ENCODE measurements at places on chromosomes 5 and 9.

DNA sequence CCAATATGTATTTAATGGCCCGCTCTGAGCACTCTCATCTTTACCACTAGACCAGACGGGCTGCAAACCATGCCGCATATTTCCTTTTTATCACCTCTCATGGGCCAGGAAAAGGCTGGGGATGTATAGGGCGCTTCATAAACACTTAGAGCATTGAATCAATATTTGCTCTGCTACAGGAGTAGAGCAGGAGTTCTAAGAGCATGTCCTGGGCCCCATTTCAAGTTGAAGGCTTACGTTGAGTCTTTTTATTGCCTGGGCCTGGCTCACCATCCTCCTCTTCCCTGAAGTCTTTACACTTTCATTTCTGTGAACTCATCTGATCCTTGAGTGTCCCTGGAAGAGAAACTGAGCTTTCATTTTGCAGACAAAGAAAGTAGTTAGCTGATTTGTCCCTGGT, 112.4 kb downstream of the FSTL4 start:
- DNase-seq: no peak

DNA sequence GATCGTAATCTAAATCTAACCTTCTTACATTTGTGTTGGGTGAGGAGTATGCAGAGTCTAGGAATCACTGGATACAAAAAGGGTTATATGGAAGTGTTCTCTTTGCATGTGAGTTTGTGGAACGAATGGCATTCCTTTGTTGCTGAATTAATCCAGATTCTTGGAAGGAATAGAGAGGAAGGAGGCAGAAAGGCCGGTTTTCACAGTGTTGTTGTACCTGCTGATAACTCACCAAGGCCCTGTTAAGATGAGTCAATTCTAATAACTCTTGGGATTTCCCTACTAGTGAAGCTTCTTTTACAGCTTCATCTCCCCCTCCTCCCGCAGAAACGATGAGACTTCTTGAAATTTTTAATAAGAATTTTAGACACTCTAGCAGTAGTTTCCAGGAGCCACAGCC, 84.0 kb downstream of the ZSWIM6 start:
- no peak for DNase-seq

DNA sequence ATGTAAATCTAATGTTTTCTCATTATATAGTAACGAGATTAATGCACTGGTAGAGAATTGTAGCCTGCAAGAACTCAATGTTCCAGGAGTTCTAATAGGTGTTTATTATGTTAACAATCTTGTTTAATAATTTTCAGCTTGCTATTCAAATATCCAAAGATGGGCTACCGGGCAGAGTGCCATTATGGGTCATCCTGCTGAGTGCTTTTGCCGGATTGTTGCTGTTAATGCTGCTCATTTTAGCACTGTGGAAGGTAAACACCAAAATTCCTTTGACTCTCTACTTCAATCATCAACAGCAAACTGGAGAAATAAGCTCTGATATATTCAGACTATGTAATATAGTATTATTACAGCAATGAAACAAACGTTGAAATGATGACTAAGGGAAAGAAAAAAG, 41.9 kb upstream of the ITGA2 start:
- no peak for DNase-seq

DNA sequence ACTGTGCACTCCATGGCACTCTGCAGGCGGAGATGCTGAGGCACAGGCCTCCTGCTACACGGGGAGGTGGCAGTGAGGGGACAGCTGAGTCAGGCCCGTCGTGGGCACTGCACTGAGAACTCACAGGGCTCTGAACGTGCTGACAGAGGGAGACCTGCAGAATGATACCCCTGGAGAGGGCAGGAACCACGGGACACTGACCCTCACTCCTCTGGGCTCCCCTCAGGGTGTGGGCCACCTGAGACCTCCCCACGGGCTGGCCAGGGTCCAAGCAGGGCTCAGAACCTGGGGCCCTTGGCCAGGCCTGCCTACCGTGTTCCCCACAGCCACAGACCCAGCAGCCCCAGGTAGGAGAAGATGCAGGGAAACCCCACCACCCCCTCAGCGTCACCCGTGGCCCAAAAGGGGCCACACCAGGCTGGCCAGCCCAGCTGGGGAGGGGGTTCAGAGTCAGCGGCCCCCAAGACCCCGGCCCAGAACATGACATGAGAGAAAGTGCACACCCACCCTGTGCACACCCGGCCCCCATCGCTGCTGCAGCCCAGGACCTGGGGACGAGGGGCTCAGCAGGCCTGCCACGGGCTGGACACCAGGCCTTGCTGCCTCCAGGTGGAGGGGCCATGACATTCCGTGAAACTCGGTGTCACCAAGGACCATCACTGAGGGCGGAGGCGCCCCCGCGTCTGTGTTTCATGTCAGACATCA, 30.9 kb downstream of the GLT6D1 start:
- DNase-seq: no peak

DNA sequence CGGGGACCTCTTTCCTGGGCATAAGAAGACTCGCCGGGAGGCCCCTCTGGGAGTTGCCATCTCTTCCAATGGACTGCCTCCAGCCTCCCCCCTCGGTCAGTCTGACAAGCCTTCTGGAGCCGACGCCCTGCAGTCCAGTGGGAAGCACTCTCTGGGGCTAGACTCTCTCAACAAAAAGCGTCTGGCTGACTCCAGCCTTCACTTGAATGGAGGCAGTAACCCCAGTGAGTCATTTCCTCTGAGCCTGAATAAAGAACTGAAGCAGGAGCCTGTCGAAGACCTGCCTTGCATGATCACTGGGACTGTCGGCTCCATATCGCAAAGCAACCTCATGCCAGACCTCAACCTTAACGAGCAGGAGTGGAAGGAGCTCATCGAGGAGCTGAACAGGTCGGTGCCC, 28.4 kb upstream of the LTC4S start:
- DNase-seq: no peak

All from stimulated activated CD4-positive, alpha-beta T cell treated with anti-CD3 and anti-CD28 coated beads, Interleukin-1b, Interleukin-23, amount 100 ng/mL, for 1 hour (primary cell).